ENCODE measurements at places on chromosomes 5 and 9.

DNA sequence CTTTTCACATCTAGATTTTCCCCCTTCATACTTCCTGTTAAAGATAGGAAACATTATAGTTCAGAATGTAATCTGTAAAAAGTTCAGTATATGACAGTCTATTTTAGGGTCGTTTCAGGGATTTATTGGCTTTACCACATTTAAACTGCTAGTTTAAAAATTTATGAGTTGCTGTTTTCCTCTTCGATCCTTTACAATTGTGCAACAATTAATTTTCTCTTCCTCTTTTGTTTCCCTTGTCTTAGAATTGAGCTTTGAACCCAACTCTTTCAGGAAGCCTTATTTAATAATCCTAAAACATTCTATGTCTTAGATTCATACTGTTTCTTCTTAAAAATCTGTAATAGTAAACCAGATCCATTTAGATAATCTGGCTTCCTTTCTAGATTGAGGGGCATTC lies 16.4 kb downstream of the ZSWIM6 start:
- DNase-seq, result no peak

GRCh38 chr9:16320338-16320902 lies 550.0 kb downstream of the BNC2 start:
- DNase-seq, result no peak

GRCh38 chr5:173885475-173886010 lies 2.6 kb upstream of the CPEB4 start:
- DNase-seq, result no peak

GRCh38 chr9:99690573-99690972 lies 131.1 kb upstream of the NR4A3 start:
- DNase-seq, result no peak

GRCh38 chr9:34653151-34654072 lies 1.4 kb downstream of the IL11RA start:
- no peak for DNase-seq

- no peak for DNase-seq
Observed at GRCh38 chr5:42655982-42656650, 100.5 kb upstream of the CCDC152 start.

- no peak for DNase-seq
Observed at GRCh38 chr5:153623751-153624450, 133.4 kb downstream of the GRIA1 start.

GRCh38 chr5:179617930-179618329 lies 5.5 kb downstream of the HNRNPH1 start:
- DNase-seq, result no peak

DNA sequence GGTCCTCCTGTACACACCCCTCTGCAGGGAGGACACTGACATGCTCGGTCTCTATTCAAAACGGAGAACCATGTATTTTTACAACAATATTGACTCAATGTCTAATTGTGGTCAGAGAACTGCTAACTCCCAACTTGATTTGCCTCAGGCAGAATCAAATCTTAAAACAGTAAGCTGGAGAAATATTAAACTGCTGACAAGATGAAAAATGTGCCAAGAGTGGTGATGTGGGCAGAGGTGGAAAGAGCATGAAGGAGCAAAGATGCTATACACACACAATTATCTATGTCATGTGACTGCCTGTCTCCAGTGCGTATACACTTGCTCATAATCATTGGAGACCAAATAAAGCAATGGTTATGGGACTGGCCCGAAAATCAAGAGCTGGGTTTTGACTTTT lies 556.1 kb upstream of the ZNF608 start:
- DNase-seq, result no peak

DNA sequence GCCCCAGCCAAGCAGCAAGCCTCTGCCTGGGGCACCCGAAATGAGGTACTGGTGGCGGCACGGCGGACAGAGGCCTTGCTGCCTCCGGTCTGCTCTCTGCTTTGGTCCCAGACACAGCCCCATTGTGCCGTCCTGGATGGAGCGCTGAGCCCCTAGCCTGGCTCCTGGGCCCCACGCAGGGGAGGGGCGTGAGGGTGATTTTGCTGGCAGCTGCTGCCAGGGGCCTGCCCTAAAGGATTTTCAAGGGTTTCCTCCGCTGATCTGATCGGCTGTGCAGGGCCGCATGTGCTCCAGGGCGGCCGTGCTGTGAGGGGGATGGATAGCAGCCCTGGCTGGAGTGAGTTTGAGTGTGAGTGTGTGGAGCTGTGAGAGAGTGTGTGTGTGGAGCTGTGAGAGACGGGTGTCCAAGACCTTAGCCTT lies 1.3 kb downstream of the GPSM1 start:
- no peak for DNase-seq

DNA sequence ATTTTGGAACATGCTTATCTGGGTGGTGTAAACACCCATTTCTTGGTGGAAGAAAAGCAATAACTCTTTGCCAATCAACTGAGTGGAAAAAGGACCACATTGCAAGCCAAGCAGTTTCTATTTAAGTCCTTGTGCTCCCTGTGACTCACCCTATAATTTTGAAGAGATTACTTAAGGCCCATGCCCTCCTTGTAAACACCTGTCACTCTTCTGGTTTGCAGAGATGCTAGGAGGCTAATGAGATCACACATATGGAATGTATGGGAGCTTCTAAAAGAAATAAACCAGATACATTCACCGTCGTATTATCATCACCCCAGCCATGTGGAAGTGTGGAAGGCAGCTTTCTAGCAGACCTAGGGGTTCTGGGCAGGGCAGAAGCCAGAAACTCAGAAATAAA lies 337.1 kb downstream of the GADD45G start:
- no peak for DNase-seq
